ENCODE measurements at places on chromosomes 12 and 14.

- no peak for DNase-seq
Observed at GRCh38 chr14:94374749-94375260, 13.6 kb downstream of the SERPINA1 start.

GRCh38 chr12:54463034-54463433, 10.4 kb downstream of the GTSF1 start:
- no peak for DNase-seq

GRCh38 chr12:24561411-24561871, 387.5 kb downstream of the BCAT1 start:
- no peak for DNase-seq

DNA sequence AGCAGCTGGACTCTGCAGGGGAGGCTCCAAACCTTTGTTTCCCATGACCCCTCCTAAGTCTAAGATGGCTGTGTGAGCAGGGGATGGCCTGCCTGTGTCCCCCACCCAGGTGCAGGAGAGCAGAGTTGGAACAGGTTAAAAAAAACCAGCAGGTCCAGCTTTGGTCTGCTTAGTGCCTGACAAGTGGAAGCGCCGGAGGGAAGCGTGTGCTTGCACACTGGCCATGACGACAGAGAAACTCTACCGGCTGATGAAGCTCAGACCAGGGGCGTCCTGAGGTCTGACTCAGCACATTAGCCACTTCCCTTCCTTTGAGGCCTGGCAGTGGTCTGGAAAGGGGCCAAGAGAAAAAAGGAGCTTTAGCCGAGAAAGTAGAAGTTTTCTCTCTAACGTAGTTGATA, 280.1 kb downstream of the VRK1 start:
- DNase-seq = no peak

- no peak for DNase-seq
Observed at GRCh38 chr12:82793751-82794281, 107.1 kb downstream of the TMTC2 start.

- no peak for DNase-seq
Observed at GRCh38 chr12:101947316-101947715, 69.9 kb downstream of the DRAM1 start.

DNA sequence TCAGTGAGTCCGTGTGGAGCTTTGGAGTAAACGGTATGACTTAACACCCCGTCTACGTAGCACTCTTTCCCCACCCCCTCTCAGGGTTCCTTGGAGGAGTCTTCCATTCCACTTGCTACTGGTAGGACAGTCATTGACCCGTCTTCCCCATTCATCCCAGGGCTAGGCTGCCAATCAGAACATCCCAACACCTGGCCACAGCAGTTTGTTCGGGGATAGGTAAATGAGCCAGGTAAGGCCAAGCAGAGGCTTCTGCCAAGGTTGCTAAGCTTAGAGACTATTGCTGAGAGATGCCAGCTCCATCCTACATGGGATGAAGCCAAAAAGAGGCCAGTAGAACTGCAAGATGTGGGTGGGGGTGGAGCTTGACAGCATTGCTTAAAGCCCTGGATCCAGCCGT, 130.8 kb downstream of the BCL11B start:
- no peak for DNase-seq

DNA sequence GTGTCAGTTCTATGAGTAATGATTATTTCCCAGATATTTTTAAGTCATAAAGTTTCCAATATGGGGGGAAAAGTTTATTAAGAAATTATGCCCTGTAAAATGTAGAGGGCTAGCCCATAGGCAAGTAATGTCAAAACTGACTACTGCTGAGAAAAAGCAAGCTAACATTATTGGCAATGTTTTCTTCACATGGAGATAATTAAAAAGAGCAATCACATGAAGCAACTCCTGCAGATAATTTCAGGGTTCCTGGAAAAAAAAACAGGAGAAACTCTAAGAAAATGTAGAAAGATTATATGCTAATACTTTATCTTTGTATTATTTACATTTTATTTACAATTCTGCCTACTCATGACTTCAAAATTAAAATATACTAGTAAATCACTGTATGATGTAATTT, 39.8 kb downstream of the PPP1R12A start:
- no peak for DNase-seq

DNA sequence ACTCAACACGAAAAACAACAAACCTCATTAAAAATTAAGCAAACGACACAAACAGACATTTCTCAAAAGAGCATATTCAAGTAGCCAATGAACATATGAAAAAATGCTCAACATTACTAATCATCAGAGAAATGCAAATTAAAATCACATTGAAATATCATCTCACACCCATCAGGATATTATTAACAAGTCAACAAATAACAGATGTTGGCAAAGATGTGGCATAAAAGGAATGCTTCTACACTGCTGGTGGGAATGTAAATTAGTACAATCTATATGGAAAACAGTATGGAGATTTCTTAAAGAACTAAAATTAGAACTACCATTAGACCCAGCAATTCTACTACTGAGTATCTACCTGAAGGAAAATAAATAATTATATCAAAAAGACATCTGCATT, 182.2 kb downstream of the KITLG start:
- DNase-seq = no peak

- no peak for DNase-seq
Observed at GRCh38 chr12:80857311-80857710, 80.4 kb downstream of the LIN7A start.

DNA sequence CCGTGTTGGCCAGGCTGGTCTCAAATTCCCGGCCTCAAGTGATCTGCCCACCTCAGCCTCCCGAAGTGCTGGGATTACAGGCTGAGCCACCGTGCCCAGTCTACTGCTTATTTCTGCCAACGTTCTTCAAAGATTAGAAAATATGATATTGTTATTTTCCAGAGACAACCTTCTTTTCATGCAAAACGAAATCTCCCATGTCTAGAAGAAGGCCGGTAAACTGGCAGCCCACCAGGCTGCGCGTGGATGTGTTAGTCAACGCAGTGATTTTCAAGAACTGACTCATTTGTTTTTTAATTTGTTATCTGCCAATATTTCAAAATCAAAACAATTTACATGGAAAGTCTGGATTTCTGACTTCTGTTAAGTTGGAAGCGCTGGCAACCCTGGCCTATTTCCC, 169.6 kb downstream of the RIMBP2 start:
- DNase-seq = no peak

DNA sequence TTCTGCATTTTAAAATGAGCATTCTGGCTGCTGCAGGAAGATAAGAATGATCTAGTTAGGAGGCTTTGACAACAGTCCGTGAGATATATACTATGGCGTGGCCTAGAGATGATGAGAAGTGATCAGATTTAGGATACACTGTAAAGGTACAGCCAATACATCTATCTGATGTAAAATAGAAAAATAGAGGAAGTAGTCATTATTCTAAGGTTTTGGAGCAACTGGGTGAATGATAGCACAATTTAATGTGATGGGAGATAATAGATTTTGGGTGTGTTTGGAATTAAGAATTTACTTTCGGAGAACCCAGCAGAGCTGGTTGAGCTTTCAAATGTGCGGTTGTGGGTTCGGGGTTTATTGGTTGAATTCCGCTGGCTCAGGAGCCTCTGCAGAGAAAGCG, at the start of gene ANP32D:
TSS of gene ANP32D (plus strand) at position 301 of the 400 bp plus-strand sequence. CDS start 106 bp downstream, outside the sequence.
- no peak for DNase-seq

- no peak for DNase-seq
Observed at GRCh38 chr14:55126932-55127459, 2.1 kb upstream of the LGALS3 start.

DNA sequence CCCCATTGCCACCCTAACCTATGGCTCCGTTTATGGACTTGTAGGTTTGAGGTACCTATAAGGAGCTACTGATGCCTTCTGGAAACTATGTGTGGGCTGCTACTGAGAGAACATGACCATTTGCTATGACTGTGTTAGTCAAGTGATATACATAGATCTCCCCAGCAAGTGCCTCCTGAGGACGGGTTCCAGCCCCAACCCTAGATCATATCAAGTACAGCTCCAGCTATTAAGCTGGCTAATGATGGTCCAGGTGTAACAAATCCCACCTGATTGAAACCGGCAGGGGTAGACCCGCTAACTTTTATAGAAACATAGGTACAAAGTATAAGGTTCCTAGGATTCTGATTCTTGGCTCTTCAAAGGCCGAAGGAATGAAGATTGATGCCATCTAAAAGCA, 23.7 kb downstream of the NINJ2 start:
- DNase-seq = no peak

GRCh38 chr14:40850191-40850590, 756.5 kb upstream of the LRFN5 start:
- no peak for DNase-seq

DNA sequence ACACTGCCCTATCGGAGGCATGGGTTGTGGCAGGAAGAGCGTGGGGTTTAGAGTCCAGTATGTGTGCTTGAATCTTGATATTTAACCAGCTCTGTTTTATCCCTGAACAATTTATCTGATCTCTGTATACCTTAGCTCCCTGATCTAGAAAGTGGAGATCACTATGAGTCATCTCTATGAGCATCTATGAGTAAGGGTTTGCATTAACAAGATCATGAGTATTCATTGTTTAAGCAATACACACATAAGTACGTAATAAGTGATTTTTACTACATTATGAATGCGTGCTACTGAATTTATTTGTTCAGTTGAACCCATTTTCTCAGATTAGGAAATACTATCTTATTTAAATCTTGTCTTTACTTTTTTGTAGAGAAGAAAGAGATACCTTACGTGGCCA, 49.4 kb downstream of the GPATCH2L start:
- DNase-seq = no peak

DNA sequence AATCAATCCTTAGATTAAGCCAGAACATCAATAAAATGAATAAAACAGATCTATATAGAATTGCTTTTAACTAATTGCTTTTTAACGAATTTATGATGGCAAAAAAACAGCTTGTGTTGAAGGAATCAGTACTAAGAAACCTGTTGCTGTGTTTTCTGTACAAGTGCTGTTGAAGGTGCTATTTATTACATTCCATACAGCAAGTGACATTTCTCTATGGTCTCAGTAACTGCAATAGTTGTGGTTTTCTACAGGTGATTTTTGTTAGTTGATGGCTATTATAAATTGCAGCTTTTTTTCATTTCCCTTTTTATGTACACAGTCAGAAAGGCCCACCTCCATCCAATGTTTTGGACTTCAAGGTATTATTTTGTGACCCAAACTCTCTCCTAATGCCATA, 56.6 kb downstream of the SLC2A13 start:
- DNase-seq = no peak

DNA sequence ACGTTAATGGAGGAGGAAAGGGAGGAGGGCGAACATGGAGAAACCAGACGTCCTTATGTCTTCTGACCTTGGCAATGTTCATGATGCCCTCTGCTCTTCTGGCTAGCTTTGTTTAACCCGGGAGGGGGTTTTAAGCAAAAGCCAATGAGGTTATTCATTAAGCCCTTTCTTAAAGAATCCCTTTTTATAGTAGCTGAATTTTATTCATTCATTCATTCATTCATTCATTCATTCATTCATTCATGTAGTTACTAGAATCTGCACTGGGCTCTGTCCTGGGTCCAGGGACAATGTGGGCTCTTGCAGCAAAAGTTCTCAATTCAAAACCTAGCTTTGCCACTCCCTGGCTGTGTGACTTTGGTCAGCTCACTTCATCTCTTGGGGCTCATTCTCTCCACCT, 14.0 kb downstream of the LHX5 start:
- DNase-seq = no peak

DNA sequence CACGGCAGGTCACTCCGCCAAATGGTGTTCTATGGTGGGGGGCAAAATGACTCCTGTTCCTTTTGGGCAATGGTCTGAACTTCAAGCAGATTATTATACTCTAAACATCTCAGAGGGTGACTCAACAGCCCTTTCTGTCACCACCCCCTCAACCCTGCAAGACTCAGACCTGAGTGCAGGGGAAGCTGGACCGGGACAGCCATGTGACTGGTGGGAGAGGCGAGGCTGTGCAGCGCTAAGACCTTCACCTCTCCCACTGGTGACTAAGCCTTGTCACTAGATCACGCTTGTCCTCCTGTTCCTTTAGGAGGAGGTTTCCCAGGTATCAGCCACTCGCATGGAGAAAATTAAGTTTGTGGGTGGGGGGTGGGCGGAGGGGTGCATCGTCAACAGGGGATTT, 67.1 kb upstream of the CCND2 start:
- no peak for DNase-seq

DNA sequence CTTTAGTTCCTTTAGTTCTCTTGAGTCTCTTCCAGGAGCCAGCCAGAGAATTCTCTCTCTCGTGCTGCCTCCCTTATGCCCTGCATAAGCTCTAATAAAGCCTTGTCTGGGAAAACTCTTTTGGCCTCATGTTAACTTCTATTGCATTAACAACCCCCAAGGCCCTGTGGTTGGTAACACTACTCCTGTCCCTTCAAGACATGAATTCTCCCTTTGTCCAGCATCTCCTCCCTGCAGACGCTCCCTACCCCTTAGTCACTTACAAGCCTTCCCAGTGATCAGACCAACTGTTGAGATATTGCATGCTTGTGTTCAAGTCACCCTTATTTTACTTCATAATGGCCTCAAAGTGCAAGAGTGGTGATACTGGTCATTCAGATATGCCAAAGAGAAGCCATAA, 12.1 kb downstream of the LTBR start:
- no peak for DNase-seq

- DNase-seq = no peak
Observed at GRCh38 chr12:102479939-102480338, 424 bp downstream of the IGF1 start.

DNA sequence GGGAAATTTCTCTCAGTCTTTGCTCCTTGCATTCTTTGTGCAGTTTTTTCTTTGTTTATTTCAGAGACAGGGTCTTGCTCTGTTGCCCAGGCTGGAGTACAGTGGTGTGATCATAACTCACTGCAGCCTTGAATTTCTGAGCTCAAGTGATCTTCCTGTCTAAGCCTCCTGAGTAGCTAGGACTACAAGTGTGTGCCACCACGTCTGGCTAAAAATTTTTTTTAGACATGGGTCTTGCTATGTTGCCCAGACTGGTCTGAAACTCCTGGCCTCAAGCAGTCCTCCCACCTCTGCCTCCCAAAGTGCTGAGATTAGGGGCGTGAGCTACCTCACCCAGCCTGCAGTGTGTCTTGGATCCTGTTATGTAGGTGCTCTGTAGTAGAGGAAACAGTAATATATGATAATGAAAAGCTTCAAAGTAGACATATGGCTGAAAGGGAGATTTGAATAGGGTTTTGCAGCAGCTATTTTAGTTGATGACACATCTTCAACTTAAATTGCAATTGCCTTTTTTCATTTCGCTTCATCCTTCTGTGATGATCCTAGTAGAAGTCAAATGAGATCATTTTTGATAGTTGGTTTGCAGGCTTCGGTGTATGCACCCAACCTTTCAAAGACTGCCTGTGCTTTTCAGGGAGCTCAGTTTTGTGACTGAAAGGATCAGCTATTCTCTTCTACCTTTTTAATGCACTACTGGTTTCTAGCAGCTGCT, 75.4 kb downstream of the FUT8 start:
- no peak for DNase-seq

DNA sequence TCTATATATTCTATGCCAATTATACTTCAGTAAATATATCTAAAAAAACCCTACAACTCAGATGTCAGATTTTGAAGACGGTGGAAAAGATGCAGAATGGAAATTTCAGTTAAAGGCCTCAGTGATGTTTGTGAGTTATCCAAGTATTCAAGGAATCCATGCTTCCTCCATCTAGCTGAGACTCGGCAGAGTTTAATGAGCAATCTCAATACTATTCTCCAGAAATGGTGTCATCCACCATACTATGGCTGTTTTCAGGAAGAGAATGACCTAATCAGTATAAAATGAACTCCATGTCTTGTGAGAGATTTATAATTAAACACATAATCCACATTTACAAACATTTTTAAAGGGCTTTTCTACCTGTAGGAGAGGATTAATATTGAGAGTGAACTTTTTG, 66.0 kb downstream of the KLHL28 start:
- no peak for DNase-seq

- DNase-seq = no peak
Observed at GRCh38 chr12:124147575-124147974, 147.3 kb upstream of the RFLNA start.
